ENCODE measurements at places on chromosomes 1 and 21.

GRCh38 chr1:210244746-210245367, 12.3 kb downstream of the SERTAD4 start:
- DNase-seq, result no peak

DNA sequence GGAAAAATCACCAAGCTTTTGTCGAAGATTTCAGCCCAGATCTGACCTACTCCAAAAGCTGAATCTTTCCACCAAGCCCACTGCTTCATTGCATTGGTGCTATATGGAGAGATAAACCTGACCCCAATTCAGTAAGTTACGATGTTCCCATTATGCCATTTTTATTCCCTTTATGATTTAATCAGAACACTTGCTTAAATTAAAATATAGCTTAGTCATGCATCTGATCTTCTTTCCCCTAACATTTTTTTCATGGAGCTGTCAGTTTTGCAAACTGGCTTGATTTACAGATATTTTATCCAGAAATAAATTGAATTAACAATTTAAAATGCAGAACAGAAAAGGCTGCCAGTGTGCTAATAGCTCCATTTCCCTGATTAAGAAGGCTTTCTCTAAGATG, 503.5 kb upstream of the C1orf87 start:
- DNase-seq, result no peak

GRCh38 chr1:36159614-36160387, 3.8 kb downstream of the MAP7D1 start:
- no peak for DNase-seq

DNA sequence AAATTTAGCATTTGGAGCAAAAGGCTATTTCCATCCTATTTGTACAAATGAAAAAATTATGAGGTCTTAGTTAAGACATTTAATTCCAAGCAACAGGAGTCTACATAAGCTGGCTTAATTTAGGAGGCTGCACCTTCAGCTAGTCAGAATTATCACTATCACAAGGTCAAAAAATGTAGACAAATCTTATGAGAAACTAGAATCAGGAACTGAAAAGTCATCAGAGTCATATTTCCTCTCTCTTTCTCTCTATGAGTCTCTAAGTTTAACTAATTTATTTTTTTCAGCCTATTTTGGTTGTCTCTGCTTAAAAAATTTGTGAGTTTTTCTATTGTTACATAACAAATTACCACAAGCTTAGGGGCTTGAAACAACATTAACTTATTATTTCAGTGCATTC, 807.1 kb upstream of the PRMT6 start:
- no peak for DNase-seq

DNA sequence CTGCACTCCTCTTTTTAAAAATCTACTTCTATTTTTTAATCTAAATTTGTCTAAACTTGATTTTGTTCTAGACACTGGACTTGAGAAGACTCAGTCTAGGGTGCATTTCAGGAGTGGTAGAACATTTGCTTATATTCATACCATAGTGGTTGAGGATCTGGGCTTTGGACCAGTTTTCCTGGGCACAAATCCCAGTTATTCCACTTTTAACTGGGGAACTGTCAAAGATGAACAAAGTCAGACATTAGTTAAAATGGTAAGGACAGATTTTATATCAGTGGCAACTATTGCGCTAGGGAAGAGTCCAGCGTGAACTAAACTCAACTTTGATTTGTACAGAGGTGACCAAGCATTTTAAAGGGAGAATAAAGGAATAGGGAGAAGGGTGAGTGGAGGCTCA, 102.4 kb downstream of the FMN2 start:
- DNase-seq, result peak; percentile 24

- DNase-seq, result no peak
Observed at GRCh38 chr1:158506369-158506987, 34.5 kb downstream of the OR10R2 start.

DNA sequence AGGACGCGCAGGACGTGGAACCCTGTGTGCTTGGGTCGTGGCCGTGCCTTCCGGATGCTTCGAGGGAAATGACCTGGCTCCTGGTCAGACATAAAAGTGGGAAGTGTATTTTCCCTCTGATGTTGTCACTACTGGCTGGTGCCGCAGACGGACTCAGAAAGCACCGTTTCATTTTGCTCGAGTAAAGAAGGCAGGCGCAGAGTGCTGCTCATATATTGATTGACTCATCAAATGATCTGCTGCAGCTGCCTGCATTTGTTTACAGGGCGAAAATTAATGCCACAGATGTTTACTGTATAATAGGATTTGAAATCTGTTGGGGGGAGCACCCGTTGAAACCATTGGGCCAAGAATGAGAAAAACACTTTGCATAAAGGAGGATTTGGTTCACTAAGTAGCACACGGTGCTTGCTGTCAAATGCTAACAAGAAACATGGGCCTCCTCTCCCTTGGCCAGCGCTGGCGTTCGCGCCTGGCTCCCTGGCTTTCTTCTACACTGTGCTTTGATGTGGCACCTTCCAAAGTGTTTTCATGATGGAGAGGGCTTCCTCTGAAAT, 365.5 kb downstream of the CAMTA1 start:
- no peak for DNase-seq

DNA sequence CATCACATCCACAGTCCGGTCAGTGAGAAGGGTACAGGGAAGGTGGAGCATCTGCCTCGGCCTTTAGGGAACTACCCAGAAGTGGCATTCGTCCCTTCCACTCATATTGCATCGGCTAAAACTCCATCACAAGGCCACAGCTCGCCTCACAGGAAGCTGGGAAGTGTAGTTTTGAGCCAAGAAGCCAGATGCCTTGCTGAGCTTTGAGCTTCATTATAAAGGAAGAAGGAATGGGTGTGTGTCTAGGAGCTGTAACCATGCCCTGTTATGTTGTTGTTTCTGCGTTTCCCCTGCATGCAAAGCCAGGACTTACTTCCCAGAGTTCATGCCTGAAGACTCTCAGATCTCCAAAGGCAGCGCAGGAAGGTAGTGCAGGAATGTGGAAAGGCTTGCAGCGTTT, 61.1 kb downstream of the OPTC start:
- DNase-seq, result no peak

DNA sequence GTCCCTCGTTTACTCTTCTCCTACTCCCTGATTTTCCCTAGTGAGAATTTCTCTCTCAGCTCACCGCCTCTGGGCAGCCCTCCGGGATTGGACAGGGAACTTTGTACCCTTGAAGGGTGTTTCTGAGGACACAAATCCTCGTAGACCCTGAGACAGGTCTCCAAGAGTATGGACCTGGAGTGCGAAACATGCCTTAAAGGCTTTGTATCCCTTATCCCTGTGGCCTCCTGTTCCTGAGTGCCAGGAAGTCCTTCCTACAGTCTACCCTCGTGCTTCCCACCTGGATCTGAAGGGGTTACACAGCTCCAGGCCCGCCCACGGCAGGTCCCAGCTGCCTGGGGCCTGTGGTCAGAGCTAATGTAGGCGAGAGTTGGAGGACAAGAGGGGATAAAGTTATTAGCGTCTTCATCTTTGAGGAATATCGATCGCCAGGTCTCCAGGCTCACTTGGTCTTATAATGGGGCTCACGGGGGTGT, 7.6 kb upstream of the PEAR1 start:
- no peak for DNase-seq

DNA sequence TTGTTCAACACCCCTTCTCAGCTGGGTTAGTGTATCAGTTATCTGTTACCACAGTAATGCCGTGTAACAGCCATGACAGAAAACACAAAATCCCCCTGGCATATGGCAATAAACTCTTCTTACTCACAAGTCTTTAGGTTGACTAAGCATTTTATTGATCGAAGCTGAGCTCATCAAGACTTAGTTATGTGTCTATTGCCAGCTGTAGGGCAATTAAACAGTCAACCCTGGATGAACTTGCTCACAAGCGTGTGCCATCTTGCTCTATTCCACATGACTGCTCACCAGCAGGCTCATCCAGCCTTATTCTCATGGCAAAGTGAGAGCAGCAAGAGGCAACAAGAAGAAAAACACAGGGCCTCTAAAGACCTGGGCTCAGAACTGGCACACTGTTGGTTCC, 333.8 kb upstream of the PTBP2 start:
- DNase-seq, result no peak

GRCh38 chr1:14607295-14607694, 8.8 kb downstream of the KAZN start:
- DNase-seq, result no peak

DNA sequence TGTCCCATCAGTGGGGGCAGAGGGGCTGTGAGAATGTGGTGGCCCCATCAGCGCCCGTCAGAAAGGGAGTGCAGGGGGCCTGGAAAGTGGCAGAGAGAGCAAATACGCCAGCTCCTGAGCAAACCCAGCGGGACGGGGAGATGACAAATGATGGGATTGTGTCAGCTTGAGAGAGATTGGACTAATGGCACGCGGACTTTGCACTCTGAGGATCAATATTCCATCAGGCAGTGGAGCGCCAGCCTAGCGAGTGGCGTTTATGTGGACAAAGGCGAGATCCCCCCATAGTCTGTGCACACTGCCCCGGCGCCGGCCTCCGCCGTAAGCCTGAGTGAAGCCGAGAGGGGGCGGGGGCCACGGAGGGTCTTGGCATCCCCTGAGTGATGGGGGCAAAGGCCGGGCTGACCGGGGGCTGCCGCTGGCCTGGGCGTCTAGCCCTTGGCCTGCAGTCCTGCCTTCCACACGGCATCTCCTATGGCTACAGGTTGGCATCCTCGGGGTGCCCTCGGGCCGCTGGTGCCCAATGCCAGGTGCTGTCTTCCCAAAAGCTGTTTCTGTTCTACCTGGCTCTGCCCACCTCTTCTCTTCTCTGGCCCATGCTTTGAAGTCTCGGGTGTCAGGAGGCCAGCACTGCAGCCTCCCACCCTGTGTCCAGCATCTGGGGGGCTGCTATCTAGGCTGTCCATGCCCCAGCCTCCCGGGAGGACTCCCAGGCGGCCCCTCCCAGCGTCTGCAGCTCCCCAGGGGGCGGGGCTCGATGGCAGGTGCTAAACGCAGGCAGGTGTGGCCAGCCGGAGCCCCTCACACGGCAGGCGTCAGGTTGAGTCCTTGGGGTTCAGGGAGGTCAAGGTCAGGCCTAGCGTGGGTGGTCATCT, 46.5 kb downstream of the PRDM16 start:
- no peak for DNase-seq

All from AG04450 (cell line).